ENCODE measurements at places on chromosomes 3 and 15. TPM values are rescaled to one million over a fixed set of nuclear protein-coding genes. Genes with fewer than 3 reads are reported as not detected.

GOLGA6C gene
- polyA plus RNA-seq = not detected

CIDEC gene
- 0.80 TPM for polyA plus RNA-seq

TM4SF1 gene
- polyA plus RNA-seq = not detected

AMOTL2 gene
- polyA plus RNA-seq = not detected

FAM107A gene
- not detected for polyA plus RNA-seq

CPEB1 gene
- polyA plus RNA-seq = 0.11 TPM

AEN gene
- 40.8 TPM for polyA plus RNA-seq

RBP2 gene
- polyA plus RNA-seq = not detected

MLF1 gene
- polyA plus RNA-seq = not detected

ZNF80 gene
- not detected for polyA plus RNA-seq

ASB14 gene
- polyA plus RNA-seq = 0.53 TPM

TEX9 gene
- 31.2 TPM for polyA plus RNA-seq

CPN2 gene
- not detected for polyA plus RNA-seq

GOLGA6L4 gene
- not detected for polyA plus RNA-seq

C3orf22 gene
- polyA plus RNA-seq = not detected

SYNPR gene
- not detected for polyA plus RNA-seq
